ENCODE measurements at places on chromosomes 6 and 20.
A peak's percentile ranks its signal among the peaks of the same experiment; 100 is the strongest.

- H3K4me3 ChIP-seq, result peak overlapping the region; percentile 32
- H3K36me3 ChIP-seq, result peaks cover 19% of the 10 kb centered on the region
- peaks cover 2% of the 10 kb centered on the region for H3K27me3 ChIP-seq
- H3K27ac ChIP-seq, result peak overlapping the region; percentile 24
- peaks cover 13% of the 10 kb centered on the region for H3K4me1 ChIP-seq
These were observed 8.1 kb upstream of the CSE1L start for GRCh38 chr20:49037962-49038387.

GRCh38 chr20:46300281-46300680 is 8.0 kb downstream of the CDH22 start:
- H3K27me3 ChIP-seq, result peaks cover 33% of the 10 kb centered on the region
- no peak for DNase-seq
- no peak overlapping the region for H3K4me3 ChIP-seq
- no peaks in the 10 kb centered on the region for H3K36me3 ChIP-seq
- H3K27ac ChIP-seq, result no peak overlapping the region

- DNase-seq, result no peak
- H3K36me3 ChIP-seq, result no peaks in the 10 kb centered on the region
- peaks cover 5% of the 10 kb centered on the region for H3K4me1 ChIP-seq
- H3K27me3 ChIP-seq, result peaks cover 15% of the 10 kb centered on the region
These were observed 8.1 kb downstream of the CAPN11 start for GRCh38 chr6:44166591-44167184.

DNA sequence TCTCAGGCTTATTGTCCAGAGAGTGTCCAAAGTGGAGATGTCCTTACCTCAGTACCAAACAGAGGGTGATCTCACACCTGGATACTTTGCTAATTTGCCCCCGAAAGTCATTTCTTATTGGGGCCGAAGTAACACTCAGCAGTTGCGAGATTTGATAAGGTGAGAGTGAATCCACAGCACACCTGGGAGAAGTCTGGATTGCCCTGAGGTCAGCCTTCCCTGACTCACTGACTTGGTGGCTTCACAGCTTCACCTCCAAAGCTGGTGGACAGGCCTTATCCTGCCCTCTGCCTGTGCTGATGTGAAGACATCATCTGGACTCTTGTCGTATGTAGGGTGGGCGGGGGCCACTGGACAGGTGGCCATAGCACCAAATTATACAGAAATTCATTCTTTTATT is 101.9 kb upstream of the ARMC2 start:
- no peaks in the 10 kb centered on the region for H3K36me3 ChIP-seq
- no peak overlapping the region for H3K4me3 ChIP-seq
- H3K27me3 ChIP-seq, result peaks cover 17% of the 10 kb centered on the region
- no peaks in the 10 kb centered on the region for H3K4me1 ChIP-seq
- DNase-seq, result no peak

DNA sequence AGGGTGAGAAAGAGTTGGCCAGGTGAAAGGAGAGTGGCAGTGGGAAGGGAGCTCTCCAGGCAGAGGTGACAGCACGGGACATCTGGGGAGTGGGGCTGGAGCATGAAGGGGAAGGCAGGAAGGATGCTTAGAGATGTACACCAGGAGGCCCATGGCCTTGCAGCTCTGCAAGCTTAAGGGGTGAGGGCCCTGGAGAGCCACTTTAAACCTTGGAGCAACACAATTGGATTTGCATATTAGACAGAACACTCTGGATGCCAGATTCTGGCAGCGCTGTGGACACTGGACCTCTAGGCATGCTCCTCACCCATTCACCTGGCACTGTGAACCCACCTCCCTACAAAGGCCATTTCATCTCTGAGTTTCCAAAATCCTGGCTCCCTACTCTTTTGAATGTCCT is 3.7 kb upstream of the CD40 start:
- no peaks in the 10 kb centered on the region for H3K36me3 ChIP-seq

DNA sequence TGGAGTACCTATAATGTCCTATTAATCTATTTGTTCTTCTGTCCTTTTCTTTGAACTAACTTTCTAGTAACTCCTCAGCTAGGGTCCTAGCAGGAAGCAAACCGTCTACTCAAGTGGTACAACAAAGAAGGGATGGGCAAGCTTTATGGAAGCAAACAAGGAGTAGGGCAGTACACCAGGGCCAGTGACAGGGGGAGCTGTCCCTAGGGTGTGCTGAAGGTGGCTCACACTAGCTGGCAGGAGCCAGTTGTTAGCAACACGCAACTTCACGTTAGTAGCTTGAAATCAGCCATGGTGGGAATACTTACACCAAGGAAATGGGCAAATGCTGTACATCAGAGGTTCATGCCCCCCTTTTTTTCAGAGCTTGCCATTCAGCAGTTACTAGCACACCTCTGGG is 74.0 kb upstream of the EYA2 start:
- H3K27ac ChIP-seq, result no peak overlapping the region
- H3K4me3 ChIP-seq, result no peak overlapping the region
- H3K4me1 ChIP-seq, result no peaks in the 10 kb centered on the region
- H3K36me3 ChIP-seq, result no peaks in the 10 kb centered on the region
- DNase-seq, result no peak

GRCh38 chr20:38200646-38201045 is 35.6 kb upstream of the TGM2 start:
- no peak overlapping the region for H3K27ac ChIP-seq
- no peak for DNase-seq
- no peak overlapping the region for H3K4me3 ChIP-seq
- H3K36me3 ChIP-seq, result no peaks in the 10 kb centered on the region

- DNase-seq, result no peak
- peaks cover 41% of the 10 kb centered on the region for H3K4me1 ChIP-seq
- H3K27me3 ChIP-seq, result no peaks in the 10 kb centered on the region
- H3K36me3 ChIP-seq, result peaks cover 18% of the 10 kb centered on the region
- H3K27ac ChIP-seq, result peak overlapping the region; percentile 87
These were observed 397 bp downstream of the WDR27 start for GRCh38 chr6:169701311-169701953.

GRCh38 chr6:33080127-33081089 is 4.6 kb downstream of the HLA-DPB1 start:
- no peak overlapping the region for H3K27ac ChIP-seq
- peaks cover 5% of the 10 kb centered on the region for H3K36me3 ChIP-seq

DNA sequence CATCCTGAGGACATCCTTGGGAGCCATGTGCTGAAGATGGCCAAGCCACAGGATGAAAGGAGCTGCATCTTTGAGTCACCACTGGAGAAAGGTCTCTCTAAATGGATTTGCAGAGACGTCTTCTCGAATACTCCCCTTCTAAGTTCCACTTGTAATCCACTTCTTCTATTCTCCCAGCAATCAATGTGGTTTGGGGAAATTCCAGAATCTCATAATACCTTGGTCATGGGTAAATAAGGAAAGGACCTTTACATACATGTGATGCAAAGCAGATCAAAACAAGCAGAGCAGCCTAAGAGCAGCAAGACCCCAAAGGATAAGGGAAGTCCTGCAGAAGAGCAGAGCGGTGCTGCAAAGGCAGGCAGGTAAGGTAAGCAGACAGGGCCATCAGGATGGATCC is 35.3 kb downstream of the TRIM38 start:
- peaks cover 23% of the 10 kb centered on the region for H3K4me1 ChIP-seq
- H3K27me3 ChIP-seq, result no peaks in the 10 kb centered on the region
- no peak for DNase-seq
- peaks cover 13% of the 10 kb centered on the region for H3K36me3 ChIP-seq

GRCh38 chr6:24534329-24534728 is 39.6 kb downstream of the ALDH5A1 start:
- no peak overlapping the region for H3K4me3 ChIP-seq
- no peak for DNase-seq
- no peaks in the 10 kb centered on the region for H3K4me1 ChIP-seq
- no peak overlapping the region for H3K27ac ChIP-seq

DNA sequence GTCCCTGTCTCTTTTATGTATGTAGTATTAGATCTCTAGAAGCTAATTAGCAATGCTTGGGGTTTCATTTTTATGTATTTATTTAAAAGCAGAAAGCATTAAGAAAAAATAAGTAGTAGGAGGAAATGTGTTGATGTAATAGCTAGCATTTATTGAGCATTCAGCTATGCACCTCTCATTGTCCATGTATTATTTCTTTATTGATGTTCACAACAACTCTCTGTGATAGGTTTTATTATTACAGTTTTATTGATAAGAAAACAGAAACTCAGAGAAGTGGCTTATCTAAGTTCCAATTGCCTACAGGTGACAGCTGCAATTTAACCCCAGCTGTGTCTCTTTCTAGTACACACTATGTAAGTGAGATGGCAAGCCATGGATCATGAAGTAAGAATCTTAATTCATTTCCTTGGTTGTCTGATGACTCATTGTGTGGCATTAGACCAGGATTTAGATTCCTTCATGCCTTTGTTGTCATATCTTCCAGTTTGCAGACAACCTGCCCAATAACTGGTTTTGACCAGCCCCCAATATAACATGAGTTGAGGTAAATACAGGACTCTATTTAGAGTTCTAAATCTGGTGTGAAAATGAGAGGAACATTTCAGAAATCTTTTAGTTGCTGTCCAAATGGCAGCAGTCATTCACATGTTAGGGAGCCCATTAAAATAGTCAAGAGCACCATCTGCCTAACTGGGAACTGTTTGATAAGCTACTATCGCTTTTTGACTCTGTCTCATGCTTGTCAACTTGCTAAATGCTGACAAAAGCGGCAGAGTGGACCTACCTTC is 170.8 kb upstream of the PHACTR1 start:
- no peaks in the 10 kb centered on the region for H3K4me1 ChIP-seq
- no peak for DNase-seq
- H3K36me3 ChIP-seq, result no peaks in the 10 kb centered on the region
- H3K27ac ChIP-seq, result no peak overlapping the region
- H3K27me3 ChIP-seq, result peaks cover 2% of the 10 kb centered on the region

DNA sequence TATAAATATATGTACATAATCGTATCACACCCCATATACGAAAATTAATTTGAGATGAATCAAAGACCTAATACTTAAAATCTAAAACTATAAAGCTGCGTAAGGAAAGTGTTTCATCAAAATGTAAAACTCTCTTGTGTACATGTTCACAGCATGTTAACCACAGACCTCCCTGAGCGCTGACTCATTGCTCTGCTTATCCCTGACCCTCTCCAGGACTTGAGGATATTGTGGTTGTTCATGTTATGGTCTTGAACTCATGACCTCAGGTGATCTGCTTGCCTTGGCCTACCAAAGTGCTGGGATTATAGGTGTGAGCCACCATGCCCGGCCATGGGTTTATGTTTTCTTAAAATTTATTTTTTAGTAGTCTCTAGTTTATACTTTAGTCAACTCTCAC is 14.2 kb downstream of the FAM83B start:
- H3K4me1 ChIP-seq, result no peaks in the 10 kb centered on the region
- no peaks in the 10 kb centered on the region for H3K36me3 ChIP-seq
- no peaks in the 10 kb centered on the region for H3K27me3 ChIP-seq
- no peak for DNase-seq

DNA sequence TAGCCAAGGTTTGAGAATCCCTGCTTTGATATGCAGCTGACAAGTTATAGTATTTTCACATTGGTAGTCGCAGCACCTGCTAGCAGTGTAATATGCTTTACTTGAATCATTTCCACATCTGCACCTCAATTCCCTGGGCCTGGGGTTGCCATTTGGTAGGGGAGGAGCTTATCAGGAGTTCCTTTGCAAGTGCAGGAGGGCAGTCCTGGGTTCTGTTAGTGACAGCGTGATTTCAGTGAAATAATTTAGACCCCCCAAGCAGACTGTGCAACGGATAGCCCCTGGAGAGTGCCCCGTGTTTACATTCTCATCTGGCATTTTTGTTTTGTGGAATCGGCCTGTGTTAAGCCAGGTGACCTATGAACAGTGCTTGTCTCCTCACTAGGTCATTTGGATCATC is 6.0 kb downstream of the RAB5IF start:
- peaks cover 27% of the 10 kb centered on the region for H3K4me1 ChIP-seq
- no peak overlapping the region for H3K4me3 ChIP-seq
- no peak for DNase-seq
- no peaks in the 10 kb centered on the region for H3K27me3 ChIP-seq
- no peak overlapping the region for H3K27ac ChIP-seq
- H3K36me3 ChIP-seq, result peaks cover 54% of the 10 kb centered on the region

- H3K27me3 ChIP-seq, result no peaks in the 10 kb centered on the region
- H3K36me3 ChIP-seq, result peaks cover 10% of the 10 kb centered on the region
- no peak overlapping the region for H3K27ac ChIP-seq
- no peaks in the 10 kb centered on the region for H3K4me1 ChIP-seq
- DNase-seq, result no peak
These were observed 73.4 kb upstream of the FBXO30 start for GRCh38 chr6:145887969-145888368.

DNA sequence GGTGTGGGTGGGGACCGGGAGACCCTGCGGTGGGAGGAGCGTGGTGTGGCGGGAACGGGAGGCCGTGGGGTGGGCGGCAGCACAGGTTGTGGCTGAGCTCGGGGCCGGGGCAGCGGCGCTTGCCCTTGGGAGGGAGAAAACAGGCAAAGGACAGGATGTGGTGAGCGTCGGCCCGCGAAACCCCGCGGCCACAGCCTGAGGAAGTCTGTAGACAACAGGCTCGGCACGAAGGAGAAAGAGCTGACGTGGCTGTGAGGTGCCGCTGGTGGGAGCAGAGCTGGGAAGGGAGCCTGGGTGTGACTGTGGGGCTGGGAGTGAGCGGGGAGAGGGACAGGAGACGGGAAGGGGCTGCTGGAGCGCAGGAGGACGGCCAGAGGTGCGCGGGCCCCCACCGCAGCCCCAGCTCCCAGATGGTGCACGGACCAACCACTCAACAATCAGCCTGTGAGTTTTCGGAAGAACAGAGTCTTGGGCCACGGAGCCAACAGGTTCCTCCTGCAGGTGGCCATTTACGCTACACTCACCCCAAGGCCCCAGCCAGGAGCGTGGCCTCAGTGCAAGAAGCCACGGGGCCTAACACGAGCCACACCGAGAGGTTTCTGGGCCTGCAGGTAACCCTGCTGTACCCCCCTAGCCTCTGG is 202.8 kb downstream of the DLL1 start:
- H3K27me3 ChIP-seq, result peaks cover 2% of the 10 kb centered on the region
- no peaks in the 10 kb centered on the region for H3K36me3 ChIP-seq
- DNase-seq, result peak; percentile 55
- peak overlapping the region; percentile 98 for H3K27ac ChIP-seq

DNA sequence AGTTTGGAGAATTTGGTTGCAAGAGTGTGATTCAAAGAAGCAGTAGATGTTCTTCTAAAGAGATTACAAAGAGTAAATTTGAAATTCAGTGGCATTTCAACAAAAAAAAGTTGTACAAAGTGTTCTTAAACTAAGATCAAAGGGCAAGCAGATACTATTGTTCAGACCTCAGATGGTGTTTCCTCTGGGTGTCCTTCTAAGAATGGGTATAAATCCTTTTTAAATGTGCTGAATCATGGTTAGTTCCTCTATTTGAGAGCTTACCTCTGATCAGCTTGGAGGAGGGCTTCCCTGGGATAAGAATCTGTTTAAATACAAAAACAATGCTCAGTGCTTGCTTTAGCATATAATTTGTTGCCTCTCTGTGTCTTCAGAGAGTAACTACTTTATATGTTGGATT is 6.3 kb downstream of the BMP6 start:
- no peaks in the 10 kb centered on the region for H3K36me3 ChIP-seq
- peaks cover 63% of the 10 kb centered on the region for H3K27me3 ChIP-seq
- H3K4me3 ChIP-seq, result no peak overlapping the region
- peaks cover 11% of the 10 kb centered on the region for H3K4me1 ChIP-seq
- DNase-seq, result no peak

Measured in activated T-helper 1 cell treated with anti-CD3 and anti-CD28 coated beads, Interleukin-12 subunit alpha, Interleukin-12 subunit beta, Interleukin-2, Interleukin-4 antibody, amounts not matched to agents 30 ng/mL and 10 ng/mL and 1 ng/mL, durations not matched to agents 14 hours and 24 hours and 36 hours (primary cell).